ENCODE measurements at places on chromosomes 12 and 14.
A peak's percentile ranks its signal among the peaks of the same experiment; 100 is the strongest.

- no peak for DNase-seq
These were observed 70.8 kb downstream of the SCN8A start for GRCh38 chr12:51661836-51662235.

- DNase-seq, result no peak
These were observed 9.4 kb downstream of the PTGR2 start for GRCh38 chr14:73861073-73861472.

- DNase-seq, result no peak
These were observed 669 bp downstream of the RFX4 start for GRCh38 chr12:106583242-106584103.

- DNase-seq, result no peak
These were observed 41.1 kb downstream of the CAMKK2 start for GRCh38 chr12:121255433-121255832.

DNA sequence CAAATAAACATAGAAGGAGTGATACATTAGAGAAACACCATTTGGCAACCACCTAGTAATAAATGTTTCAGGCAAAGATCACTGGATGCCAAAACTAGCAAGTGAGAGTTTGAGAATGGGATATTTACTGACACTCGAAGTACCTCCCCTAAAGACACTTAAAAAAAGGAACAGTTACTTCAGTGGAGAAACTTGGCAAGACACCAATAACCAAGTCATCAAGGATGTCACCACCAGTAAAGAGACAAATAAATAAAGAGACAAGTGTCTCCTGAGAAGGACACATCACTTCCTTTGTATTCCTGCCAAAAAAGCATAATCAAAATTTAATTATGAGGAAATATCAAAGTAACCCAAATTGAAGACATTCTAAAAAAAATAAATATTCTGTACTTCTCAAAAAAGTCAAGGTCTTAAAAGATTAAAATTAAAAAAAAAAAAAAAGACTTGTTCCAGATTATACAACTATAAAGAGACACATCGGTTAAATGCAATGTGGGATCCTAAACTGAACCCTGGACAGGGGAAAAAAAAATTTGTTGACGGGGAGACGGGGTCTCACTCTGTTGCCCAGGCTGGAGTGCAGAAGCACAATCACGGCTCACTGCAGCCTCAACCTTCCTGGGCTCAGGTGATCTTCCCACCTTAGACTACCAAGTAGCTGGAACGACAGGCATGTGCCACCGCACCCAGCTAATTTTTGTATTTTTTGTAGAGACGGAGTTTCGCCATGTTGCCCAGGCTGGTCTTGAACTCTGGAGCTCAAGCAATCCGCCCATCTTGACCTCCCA, 26.4 kb downstream of the TM7SF3 start:
- DNase-seq, result no peak

DNA sequence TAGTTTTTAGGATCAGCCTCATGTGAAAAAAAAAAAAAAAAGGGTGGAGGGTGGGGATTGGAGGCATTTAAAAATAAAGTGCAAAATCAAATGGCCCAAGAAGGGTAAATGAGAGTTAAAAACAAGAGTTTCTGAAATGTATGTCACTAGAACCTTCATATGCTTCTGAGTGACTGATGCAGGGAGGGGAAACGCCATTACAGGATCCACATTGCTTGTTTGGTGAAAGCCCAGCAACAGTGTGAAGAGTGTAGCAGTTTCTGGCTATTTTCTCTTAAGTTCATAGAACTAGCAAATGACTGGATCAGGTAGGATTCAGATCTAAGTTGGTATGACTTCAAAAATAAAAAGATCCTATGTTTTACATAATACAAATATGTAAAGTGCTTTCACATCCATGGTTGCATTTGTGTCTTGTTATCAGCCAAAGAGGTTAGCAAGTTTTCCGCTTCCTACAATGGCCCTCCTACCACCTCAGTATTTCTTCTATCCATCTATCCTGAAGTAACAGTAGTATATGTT, 2.9 kb downstream of the CHPT1 start:
- no peak for DNase-seq

- DNase-seq, result no peak
These were observed 306.6 kb upstream of the TMPO start for GRCh38 chr12:98208816-98209215.

DNA sequence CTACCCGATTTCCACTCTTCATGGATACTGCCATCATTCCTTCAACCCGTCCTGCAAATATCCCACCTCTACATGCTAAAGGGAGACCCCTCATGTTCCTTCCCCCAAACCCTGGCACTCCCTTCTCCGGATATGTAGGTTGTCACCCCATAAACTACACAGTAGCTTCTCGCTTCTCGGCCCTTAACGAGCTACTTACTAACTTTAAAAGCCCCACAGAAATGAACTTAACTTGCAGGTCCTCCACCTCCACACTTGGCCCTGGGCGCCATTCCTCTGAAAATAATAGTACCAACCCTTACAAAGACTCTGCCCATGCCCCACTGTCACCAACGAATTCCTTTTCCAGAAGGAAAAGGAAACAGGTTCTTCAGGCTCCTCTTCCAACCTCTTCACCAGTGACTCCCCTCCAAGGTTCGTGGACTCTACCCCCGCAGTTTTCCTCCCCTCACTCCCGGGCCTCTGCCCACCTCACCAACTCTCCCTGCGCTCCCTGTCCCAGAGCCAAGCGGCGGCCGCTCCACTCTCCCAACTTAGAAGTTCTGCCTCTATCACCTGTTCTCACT, 1.2 kb downstream of the SPPL3 start:
- no peak for DNase-seq

DNA sequence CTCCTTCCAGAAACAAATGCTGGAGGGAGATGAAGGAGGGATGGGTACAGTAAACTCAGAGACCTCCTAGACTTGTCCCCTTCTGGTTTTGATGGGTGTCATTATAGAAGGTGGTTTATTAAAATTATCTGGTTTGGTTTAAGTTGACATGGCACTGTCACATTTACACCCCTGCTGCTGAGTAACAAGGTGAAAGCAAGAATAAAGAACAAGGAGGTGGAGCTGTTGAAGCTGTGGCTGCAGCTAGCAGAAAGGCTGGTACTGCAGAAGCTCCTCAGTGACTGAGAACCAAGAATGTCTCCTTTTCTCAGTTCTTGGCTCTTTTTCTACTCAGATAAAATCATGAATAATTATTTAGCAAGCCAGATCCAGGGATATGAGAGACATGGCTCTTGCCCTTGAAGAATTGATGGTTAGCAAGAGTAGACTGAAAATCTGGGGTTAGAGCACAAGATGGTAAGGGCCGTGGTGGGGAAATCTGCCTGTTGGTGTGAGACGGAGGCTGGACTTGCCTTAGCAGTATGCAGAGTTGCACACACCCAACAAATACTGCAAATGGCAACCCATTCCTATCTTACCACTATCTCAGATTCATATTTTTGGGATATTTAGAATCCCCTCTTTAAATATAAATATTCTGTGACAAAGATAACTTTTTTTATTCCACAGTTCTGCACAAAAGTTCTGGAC, at the start of gene GZMH:
GZMH (minus strand) TSS at position 31 of the 690 bp plus-strand sequence. CDS start 72 bp downstream, outside the sequence.
- no peak for DNase-seq

DNA sequence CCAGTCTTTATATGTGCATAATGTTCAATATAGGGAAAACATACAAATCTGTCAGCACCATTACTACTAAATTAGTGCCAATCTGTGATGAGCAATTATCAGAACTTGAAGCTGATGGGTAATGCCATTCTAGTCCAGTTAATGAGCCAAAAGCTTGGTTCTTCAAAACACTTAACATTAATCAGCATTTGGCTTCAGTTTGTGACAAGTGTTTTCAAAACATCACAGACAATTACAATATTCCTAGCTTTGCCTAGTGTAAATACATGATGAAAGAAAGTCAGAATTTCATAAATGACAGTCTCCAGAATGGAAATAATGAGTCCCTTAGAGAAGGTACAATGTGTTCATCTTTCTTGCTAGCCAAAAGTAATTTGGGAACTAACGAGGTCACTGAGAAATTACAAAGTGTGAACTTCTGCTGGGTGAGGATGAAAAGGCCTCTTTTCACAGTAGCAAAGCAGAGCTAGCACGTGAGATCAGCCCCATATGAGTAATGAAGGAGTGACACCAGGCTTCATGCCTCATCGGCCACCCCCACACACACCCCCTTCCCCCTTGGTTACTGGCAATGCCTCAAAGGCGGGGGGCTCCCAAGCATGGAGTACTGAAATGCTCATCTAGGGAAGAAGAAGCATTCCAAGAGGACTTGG, 180.6 kb upstream of the EEA1 start:
- peak; percentile 12 for DNase-seq

DNA sequence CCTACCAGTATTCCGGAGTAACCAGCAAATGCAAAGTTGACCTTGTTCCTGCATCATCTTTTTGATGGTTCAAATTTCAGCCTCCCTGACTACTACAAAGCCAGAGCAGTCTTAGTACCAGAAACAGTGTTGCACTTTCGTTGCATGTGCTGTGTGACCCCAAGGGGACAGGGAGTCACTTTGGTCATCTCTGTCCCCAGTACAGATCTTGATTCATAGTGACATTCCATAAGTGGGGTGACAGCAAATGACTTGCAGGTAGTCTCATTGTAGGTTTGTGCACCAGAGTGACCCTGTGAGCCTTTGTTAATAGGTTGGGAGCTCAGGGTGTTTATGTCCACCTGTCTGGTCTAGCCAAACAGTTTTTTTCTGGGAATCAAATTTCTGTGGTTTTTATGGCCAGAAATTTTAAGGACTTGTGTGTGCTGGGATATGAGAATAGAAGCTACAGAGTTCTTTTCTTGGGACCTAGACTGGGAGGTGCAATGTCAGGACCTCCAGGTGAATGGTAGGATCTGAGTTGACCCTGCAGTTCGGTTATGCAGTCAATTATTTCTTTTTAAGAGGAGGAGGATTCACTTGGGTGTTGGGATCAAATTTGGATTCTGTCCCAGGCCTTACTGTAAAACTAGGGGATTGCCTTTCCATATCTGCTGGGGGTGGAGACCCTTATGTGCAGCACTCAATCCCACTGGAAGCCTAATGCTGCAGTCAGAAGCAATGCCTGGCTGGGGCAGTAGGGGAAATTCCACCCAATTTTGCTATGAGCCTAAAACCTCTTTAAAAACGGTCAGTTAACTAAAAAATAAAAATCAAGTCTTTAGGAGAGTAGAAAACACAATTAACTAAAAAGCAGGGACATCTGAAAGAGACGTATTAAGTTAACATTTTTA, 10.1 kb downstream of the EIF5 start:
- DNase-seq, result no peak

GRCh38 chr14:68684466-68685418, 108.1 kb downstream of the ZFP36L1 start:
- DNase-seq, result no peak

DNA sequence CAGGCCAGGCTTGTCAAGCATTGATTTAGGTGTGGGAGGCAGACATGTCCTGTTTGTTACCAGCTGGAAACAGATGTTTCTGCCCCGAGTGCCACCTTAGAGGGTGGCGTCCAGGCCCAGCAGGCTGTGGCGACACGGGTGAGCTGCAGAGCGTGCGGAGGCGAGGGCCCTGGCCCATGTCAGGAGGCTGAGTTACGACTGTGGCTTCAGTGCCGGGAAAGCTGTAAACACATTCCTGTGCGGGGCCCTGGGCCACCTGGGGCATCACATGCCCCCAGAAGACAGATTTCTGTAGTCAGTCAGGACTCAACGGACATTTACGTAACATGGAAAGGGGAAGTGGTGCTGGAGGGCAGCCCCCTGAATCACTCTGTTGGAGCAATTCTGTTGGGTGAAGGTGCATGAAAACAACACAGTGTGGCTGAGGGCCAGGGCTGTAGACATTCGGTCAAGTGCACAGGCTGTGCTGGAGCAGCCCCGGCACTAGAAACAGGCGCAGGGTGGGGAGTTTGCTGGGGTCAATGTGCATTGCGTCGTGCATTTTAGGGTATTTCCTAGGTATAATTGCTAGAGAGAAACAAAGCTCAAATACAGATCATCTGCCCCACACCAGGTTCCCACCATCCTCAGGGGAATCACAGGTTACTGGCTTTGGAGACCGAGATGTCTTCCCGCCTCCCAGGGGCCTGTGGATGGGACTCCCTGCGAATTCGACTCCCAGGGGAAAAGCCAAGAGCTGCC, 291.8 kb downstream of the TMEM121 start:
- no peak for DNase-seq

DNA sequence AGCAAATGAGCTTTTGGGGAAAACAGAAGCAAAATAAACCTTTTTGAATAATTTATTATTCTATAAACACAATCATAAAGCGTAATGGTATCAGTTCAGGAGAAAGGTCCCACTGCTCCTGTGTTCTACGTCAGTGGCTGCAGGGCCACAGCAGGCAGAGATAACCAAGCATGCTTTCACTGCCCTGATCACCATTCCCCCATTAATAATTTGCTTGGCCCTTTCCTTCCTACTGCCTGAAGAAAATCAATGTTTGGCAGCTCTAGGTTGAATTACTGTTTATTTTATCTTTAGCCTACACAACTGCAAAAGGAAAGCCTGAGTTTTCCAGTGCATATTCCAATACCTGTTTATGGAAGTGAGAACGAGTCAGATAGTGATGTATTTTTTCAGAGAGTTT, 369.9 kb downstream of the DIO2 start:
- no peak for DNase-seq

DNA sequence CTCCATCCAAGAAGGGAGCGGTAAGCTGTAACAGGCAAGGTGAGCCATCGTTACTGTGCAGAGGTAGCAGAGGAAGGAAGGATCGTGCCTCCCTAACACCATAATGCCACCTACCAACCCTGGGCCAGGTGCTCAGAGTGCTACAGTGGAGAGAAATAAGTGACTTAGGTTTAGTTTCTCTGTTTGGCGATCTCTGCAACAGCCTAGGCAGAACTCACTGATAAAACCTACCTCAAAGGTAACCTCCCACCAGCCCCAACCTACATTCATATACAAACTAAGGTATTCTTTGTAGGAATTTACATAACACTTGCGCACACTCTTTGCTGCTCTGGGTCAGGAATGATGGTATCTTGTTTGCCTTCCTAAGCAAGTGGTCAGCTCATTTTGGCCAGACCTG, 93.4 kb upstream of the TMEM132D start:
- no peak for DNase-seq

- no peak for DNase-seq
These were observed 1322.1 kb downstream of the TMEM121 start for GRCh38 chr14:106848330-106849121.

- DNase-seq, result no peak
These were observed 51.6 kb downstream of the AEBP2 start for GRCh38 chr12:19490908-19491307.

GRCh38 chr12:1013618-1014489, 22.8 kb downstream of the ERC1 start:
- no peak for DNase-seq

- no peak for DNase-seq
These were observed 241.3 kb upstream of the DAAM1 start for GRCh38 chr14:58947156-58947555.

- DNase-seq, result no peak
These were observed 1.9 kb downstream of the GNG2 start for GRCh38 chr14:51862176-51862796.

- DNase-seq, result no peak
These were observed 12.3 kb downstream of the DENND5B start for GRCh38 chr12:31578632-31579031.

DNA sequence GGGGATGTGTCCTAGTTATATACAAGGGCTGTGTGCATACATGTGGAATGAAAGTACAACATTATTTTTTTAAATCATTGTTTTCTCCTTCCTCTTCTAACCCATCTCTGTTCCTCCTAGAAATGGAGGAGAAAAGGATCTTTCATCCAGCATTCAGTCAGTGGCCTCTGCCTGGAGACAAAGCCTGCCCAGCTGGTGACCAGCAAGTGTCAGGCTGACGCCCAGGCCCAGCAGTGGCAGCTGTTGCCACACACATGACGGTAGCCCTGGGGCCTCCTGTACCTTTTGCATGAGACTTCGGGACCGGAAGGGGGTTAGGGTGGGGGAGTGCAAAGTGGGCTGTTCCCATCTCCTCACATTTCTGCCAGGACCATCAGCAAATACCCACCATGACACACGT, 46.2 kb downstream of the ERH start:
- no peak for DNase-seq

- no peak for DNase-seq
These were observed 321.8 kb upstream of the TMTC1 start for GRCh38 chr12:30105505-30105904.

Data from activated CD4-positive, alpha-beta T cell treated with anti-CD3 and anti-CD28 coated beads for 24 hours (primary cell).